ENCODE measurements at places on chromosomes 12 and 14.

GRCh38 chr14:54498579-54498978 lies 9.8 kb upstream of the GMFB start:
- no peak for DNase-seq

- DNase-seq, result no peak
These were observed 10.7 kb upstream of the TMBIM6 start for GRCh38 chr12:49730568-49731101.

GRCh38 chr14:93832081-93832480 lies 43.8 kb upstream of the PRIMA1 start:
- DNase-seq, result no peak

DNA sequence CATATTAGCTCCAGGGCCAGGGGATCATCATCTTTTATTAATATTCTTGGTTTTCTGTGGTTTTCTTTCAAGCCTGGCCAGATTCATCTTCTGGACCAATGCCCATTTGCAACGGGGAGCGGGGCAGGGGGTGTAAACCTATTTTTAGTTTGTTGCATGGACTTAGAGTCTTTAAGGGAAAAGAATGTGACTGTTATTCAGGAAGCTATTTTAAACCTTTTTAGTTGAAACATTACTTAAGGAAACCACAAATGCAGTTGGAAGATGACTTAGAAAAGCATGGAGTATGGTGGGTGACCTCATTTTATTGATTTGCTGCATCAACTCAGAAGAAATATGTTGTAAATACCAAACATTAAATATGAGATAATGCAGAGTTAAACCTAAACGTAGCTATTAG lies 368.4 kb upstream of the E2F7 start:
- no peak for DNase-seq

- no peak for DNase-seq
These were observed 74.9 kb upstream of the CMKLR1 start for GRCh38 chr12:108414021-108414420.

GRCh38 chr14:75153295-75153694 lies 23.1 kb downstream of the TMED10 start:
- DNase-seq, result no peak

DNA sequence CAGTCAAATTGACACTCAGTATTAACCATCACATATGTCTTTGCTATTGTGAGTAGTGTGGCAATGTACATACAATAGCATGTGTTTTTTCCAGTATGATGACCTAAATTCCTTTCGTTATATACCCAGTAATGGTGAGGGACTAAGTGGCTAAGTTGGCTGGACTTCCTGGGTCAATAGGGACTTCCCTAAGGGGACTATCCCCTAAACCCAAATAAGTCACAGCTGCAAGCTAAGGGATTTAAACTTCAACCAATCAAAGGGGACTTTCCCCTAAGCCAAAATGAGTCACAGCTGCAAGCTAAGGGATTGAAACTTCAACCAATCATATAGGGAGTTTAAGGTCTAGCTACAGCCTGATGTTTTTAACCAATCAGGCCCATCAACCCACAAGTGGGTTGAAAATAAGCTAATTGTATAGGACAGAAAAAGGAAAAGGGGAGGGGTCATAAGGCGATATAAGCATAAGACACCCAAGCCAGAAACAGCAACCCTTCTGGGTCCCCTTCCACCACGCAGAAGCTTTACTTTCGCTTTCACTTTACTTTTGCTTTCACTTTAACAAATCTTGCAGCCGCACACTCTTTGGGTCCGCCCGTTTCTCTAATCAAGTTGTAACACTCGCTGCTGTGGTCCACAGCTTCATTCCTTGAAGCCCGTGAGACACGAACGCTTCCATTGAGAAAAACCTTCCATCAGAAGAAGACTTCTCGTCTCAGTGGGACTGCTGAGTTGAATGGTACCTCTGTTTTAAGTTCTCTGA lies 404.4 kb downstream of the FLRT2 start:
- no peak for DNase-seq

GRCh38 chr14:31200702-31200990 lies 6.9 kb downstream of the HECTD1 start:
- no peak for DNase-seq

- DNase-seq, result no peak
These were observed 80.0 kb upstream of the STAC3 start for GRCh38 chr12:57330992-57331391.

GRCh38 chr12:95790917-95791849 lies 619 bp upstream of the NTN4 start:
- no peak for DNase-seq

GRCh38 chr12:115144425-115144824 lies 460.4 kb upstream of the TBX3 start:
- DNase-seq, result no peak

- DNase-seq, result no peak
These were observed 54.0 kb upstream of the CISTR start for GRCh38 chr12:53805791-53806190.

- DNase-seq, result no peak
These were observed 859 bp downstream of the PALS1 start for GRCh38 chr14:67242168-67242420.
